Esophagus squamous epithelium (tissue), 5 donors: ENCODE measurements at places on chromosomes 1 and 21.

DNA sequence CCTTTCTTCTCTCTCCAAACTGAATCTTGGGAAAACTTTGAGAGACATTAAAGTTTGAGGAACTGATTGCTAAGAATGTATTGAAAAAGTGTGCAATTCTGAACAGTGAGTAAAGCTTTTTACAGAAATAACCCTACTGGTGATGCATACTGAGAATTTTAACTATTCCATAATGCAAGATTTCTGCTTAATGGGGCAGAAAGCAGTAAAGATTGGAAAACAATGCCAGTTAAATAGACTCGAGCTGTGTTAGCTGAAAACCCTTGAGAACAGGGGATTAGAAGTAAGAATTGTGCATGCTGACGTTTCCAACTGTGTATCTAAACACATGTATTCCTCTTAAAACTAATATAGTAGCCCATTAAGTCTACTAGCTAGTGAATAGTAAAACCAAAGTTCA is 1500.2 kb upstream of the PRMT6 start:
- no peak for DNase-seq

GRCh38 chr21:36211660-36212512 is 55.3 kb downstream of the DOP1B start:
- DNase-seq: no peak

GRCh38 chr21:29643289-29643688 is 296.5 kb downstream of the GRIK1 start:
- no peak for DNase-seq

DNA sequence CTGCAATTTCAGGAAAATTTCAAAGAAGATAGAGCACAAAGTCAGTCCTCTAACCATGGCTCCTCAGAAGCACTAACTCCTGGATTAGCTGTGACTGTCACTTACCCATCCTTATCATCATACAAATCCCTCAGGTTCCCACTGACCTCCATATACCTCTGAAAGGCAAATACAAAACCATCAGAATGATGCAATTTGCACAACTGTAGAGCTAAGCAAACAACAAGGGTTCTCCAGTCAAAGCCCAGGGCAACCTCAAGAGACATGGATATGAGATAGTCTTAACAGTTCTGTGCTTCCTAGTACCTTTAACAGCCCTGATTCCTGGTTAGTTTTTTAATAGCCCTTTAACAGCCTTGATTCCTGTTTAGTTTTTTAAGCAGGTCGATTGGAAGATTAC is 2.1 kb downstream of the SF3A3 start:
- DNase-seq: no peak

- DNase-seq: no peak
These were observed 24.3 kb upstream of the TRIM17 start for GRCh38 chr1:228440761-228441500.

DNA sequence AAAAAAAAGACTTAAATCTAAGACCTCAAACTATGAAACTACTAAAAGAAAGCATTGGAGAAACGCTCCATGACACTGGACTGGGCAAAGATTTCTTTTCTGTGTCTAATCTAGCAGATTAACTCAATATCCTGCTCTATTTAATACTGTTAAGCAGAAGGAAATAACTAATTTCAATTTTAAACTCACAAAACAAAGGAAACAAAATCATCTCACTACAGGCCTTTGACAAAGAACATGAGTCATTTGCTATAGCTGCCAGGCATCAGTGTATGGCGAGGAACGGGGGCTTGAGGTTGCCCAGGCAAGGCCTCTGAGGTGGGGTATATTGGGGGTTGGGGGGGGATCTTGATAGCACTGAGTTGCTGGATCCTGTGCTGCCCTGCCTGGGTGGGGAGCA is 20.9 kb downstream of the SZT2 start:
- DNase-seq: no peak

GRCh38 chr1:29851691-29852090 is 615.4 kb downstream of the PTPRU start:
- no peak for DNase-seq

DNA sequence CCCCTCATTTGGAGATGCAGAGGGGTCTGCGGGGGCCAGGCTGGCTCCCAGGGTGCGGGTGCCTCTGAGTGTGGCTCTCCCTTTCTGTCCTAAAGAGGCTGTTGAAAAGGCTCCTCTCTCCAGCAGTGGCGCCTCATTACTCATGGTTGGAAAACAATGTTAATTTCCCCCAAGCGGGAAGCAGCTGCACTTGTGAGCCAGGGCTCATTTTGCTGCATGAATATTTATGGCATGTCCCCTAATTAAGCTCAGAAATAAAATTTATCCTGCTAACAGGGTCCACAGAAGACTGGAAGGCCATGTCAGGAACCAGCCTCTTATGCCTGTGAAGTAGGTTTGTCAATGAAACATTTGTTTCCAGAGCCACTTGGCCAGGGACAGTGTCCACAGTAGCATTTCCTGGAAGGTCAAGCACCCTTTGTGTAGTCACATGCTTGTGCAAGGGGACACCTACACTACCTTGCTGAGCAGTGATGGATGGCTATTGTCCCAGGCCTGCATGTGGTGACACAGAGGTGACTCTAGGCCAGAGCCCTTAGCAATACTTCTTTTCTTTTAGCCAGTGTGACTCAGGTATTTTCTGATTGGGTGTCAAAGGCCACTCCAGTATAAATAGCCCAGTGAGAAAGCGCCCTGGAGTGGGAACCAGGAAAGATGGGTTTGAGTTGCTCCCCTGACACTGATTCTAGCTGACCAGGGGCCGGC is 259.0 kb downstream of the FOXD2 start:
- DNase-seq: no peak

DNA sequence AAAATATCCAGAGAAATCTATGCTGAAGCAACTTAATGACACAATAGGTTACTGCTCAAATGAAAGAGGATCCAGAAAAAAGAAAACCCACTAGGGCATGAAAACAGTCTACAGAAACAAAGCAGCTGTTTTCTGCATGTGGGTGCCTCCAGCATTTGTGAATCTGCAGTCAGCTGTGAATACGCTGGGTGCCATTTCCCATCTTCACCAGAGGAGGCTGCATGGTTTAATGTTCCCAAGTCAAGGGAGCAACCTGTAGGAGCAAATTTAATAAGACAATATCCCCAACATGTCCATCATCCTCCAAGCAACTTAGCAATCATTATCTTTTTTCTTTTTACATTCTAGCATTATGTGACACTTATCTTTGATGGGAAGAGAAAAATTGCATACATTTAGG is 396.6 kb downstream of the BRINP2 start:
- DNase-seq: no peak

- DNase-seq: no peak
These were observed 157.4 kb downstream of the SIPA1L2 start for GRCh38 chr1:232472485-232473041.

DNA sequence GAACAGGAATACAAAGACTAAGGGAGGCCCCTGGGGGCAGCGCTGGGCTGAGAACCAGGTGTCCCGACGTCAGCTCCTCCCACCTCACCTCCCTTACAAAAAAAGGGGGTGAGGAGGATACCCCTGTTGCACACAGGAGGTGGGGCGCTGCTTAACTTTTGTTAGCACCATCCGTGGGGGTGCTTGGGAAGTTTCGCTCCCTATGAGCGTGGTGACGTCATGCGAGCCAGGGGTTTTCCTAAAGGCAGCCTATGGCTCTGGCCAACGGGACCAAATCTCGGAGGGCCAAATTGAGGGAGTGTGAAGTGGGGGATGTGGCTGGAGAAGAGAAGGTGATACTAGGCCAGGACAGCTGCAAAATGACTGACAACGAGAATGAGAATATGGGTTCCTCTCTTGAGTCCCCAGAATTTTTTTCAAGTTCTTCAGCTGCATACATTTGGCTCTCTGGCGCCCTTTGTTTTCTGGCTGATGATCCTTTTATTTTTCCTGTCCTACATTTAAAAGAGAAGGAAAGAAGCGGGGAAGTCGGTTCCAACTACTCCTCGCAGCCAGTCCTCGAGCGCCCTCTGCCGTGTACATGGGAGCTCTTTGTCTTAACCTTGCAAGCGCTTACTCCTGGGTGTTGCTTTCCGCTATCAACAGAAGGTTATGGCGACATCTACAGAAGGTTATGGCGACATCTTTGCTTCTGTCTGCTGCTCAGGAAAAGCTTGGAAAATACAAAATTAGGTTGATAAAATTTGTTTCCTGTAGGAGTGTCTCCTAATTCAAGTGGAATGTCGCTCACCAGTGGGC is 48.0 kb upstream of the ZC3H11B start:
- peak; percentile 2 for DNase-seq

DNA sequence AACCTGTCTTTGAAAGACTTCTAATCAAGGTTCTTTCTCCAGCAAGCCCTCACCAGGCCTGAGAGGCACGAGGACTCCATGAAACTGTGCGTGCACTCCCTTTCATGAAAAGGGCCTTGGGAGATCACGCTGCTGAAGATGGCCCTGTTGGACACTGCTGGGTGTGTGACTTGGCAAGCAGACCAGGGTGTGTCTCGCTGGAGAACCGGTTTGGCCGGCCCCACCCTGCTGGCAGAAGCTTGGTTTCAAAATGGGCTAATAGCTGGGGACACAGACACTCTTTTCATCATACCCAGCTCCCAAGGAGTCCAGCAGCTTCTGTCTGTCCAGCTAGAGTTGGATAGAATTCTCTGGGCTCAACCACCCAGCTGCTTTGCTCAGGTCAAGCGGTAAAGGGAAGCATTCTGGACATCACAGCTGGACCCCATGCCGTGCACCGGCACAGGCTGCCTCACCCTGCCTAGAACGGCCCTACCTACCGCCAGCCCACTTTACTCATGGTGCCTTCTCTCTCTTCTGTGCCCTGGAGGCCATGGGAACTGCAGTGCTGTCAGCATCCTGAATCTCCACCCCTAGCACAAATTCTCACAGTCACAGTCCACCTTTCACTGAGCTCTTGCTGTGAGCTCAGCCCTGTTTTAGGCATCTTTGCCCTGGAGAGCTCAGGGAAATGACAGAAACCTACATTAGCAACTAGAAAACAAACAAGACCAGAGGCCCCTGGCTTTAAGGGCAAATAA is 24.6 kb downstream of the PKP1 start:
- no peak for DNase-seq

DNA sequence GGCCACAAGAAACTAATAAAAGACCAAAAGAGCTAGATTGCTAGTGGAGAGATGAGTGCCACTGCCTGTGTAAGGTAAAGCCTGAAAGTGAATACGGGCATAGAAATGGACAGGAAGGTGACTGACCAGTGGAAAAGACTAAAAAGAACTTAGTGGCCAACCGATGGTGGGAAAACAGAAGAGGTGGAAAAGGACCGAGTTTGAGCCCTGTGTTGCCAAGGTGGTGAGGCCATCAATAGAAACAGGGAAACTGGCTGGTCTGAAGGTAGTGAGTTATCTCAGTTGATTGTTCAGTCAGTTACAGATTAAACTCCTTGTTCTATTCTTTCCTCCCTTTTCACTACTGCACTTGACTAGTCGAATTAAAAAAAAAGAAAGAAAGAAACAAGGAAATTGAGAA is 2.5 kb downstream of the WDR77 start:
- DNase-seq: no peak

- DNase-seq: no peak
These were observed 66.4 kb downstream of the IGSF21 start for GRCh38 chr1:18174037-18174436.

- no peak for DNase-seq
These were observed 32.5 kb downstream of the TRABD2B start for GRCh38 chr1:47964636-47965035.

- no peak for DNase-seq
These were observed 272.2 kb upstream of the B3GALT2 start for GRCh38 chr1:193458628-193459027.

DNA sequence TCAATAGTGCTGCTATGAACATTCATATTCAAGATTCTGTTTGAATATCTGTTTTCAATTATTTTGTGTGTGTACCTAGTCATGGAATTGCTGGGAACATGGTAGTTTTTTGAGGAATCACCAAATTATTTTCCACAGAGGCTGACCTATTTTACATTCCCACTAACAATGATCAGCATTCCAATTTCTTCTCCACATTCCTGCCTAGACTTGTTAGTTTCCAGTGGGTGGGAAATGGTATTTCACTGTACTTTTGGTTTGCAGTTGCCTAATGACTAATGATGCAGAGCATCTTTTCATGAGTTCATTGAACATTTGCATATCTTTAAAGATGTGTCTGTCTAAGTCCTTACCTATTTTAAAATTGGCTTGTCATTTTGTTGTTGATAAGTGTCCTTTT is 1182.6 kb upstream of the B3GALT2 start:
- DNase-seq: no peak

DNA sequence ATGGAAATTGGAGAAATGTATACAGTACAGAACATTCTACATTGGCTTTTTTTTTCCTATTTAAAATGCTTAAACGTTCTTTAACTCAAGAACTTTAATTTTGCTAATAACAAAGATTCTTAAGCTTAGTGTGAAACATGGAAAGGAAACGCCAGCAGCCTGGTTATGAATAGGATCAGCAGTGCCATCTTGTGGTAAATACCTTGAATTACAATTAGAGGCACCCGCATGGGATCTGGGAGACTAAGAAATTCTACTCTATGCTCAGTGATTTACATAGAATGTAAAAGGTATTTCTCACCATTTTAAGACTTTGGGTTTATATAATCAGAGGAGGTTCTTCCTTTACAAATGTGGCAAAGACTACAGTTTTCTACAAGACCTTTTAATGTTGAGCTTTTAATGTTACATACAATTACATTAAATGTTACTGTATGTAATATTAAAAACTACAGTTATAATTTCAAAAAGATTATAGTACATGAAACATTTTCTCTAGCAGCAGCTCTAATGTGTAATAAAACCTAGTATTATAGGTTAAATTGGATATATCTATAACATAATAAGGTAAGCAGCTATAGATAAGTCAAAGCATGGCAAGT is 32.1 kb upstream of the APOBEC4 start:
- DNase-seq: no peak

- no peak for DNase-seq
These were observed 11.5 kb downstream of the KTI12 start for GRCh38 chr1:52022133-52022532.

GRCh38 chr1:46622344-46622743 is 5.7 kb upstream of the MOB3C start:
- DNase-seq: no peak

DNA sequence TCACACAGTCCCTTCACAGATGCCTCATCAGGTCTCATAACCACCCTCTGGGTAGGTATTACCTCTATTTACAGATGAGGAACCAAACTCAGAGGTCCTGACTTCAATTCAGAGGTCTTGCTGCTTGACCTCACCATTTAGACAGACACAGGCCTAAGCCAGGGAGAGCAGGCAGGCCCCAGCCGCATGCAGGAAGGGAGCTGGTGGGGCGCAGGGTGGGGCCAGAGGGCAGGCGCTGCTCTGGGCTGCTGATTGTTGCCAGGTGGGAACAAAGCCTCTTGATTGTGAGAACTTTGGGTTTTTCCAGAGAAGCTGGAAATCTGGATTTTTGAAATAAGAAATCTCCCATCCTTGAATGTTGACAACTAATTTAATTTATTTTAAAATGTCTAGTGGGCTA is 19.9 kb upstream of the PRELP start:
- DNase-seq: no peak

- no peak for DNase-seq
These were observed 12.4 kb downstream of the SLC30A1 start for GRCh38 chr1:211566431-211567025.

DNA sequence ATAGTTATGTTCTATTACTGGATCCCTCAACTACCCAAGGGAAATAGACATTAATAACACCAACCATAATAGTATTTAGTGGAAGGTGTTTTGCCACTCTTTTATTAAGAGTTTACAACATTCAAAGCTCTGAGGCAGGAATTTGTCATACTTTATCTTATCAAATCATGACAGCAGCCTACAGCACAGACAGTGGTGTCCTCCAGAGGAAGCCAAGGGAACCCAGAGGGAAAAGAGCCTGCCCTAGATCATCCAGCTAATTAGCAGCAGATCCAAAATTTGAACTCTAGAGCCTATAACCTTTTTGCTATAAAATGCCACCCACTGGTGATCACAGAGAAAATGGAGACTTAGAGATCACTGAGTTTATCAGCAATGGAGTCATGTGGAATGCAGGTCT is 18.2 kb downstream of the VAV3 start:
- DNase-seq: no peak
